ENCODE measurements at places on chromosomes 3 and 15.

- DNase-seq: no peak
These were observed 61.2 kb upstream of the STRIT1 start for GRCh38 chr3:155354658-155355057.

- DNase-seq: peak; percentile 32
These were observed 199.8 kb downstream of the TCF12 start for GRCh38 chr15:57118013-57118799.

DNA sequence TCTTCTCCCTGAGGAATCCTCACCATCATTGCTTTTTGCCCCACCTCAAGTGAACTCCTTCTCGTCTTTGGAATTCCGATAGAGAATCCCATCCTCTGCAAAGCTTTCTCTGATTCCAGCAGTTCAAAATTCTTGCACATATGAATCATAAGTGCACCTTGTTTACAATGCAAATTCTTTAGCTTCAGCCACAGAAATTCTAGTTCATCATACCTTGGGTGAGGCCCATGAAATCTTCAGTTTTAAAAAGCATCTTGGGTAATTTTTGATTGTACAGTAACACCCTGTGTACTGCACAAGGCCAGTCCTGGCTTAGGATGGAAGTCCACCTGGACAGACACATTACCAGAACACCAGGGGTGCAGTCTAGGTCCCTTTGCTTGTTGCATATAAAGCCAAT, 30.8 kb downstream of the MDFIC2 start:
- no peak for DNase-seq

DNA sequence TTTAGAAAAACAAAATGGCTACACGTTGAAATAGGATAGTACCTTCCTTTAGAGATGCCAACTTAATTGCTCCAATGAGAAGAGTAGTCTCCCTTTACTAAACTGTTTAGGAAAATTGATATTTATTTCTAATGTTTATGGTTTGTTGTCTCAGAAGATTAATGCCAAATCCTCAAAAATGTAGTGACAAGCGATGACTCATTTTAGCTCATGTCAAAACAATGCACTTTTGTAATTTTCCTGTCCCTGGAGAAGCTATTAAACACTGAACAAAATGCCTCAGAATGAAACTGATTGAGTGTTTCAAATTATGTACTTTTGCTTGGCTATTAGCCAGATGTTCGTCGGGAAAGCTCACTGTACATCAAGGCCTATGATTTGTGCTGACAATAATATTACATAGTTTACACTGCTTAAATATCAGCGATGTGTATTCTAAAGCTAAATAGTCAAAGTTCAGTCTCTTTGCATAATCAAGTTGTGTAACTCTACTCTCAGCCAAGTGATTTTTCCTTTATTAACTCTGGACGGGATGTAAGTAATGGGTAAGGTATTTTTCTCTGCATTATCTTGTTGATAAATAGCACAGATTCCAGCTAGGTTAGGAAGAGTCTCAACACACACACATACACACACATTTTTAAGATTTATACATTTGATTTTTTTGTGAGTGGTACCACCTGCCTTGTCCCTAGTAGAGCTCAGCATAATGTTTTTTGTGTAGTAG, 83.7 kb downstream of the CMSS1 start:
- DNase-seq: peak; percentile 64

DNA sequence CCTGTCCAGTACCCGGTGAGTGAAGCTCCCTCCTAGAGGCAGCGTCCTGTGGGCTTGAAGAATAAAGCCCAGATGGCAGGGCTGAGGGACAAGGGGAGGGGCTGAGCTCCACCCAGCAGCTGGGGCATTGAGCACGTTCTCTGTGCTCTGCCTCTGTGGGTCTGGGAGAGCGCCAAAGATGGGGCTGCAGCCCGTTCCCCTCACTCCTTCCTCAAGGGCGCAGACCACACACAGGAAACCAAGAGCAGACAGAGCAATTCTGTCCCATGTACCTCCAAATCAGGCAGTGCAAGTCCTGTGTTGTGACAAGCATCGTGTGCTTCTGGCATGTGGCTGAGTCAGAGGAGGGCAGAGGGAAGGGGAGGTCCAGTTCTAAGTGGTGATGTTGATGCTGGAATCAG, 15.7 kb upstream of the KIF23 start:
- DNase-seq: no peak

DNA sequence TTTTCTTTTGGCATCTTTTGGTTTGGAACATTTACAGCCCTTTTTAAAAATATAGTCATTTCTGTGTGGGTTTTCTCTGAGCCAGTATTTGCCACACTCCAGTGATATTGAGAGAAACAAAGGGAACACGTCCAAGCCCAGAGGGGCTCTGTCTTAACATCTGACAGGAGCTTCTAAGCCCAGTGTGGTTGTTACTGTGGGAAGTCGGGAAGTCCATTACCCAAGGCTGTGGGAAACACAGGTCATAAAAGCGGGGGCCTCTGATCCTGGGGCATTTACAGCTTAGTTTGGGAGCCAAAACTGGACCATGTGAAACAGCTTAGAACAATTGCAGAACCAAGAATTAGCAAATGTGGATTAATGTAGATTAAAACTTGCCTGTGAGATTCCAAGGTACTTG, 123.0 kb downstream of the PTPRG start:
- no peak for DNase-seq

- DNase-seq: no peak
These were observed 19.4 kb downstream of the SHOX2 start for GRCh38 chr3:158086776-158087175.
